ENCODE measurements at places on chromosomes 6 and 20. TPM values are rescaled to one million over a fixed set of nuclear protein-coding genes. Genes with fewer than 3 reads are reported as not detected.

Gene SSTR4
- not detected for total RNA-seq

Gene C20orf96
- total RNA-seq = 1.8 TPM

Gene ETV7
- not detected for total RNA-seq

- H3K4me1 ChIP-seq = no peaks in the 10 kb centered on the region
- H3K27me3 ChIP-seq = no peaks in the 10 kb centered on the region
- H3K4me3 ChIP-seq = no peak overlapping the region
Measured at GRCh38 chr6:77011929-77012545, 451.3 kb downstream of the HTR1B start.

GRCh38 chr6:168105813-168106632 lies 27.0 kb upstream of the FRMD1 start:
- no peak for DNase-seq
- no peak overlapping the region for H3K27ac ChIP-seq

DNA sequence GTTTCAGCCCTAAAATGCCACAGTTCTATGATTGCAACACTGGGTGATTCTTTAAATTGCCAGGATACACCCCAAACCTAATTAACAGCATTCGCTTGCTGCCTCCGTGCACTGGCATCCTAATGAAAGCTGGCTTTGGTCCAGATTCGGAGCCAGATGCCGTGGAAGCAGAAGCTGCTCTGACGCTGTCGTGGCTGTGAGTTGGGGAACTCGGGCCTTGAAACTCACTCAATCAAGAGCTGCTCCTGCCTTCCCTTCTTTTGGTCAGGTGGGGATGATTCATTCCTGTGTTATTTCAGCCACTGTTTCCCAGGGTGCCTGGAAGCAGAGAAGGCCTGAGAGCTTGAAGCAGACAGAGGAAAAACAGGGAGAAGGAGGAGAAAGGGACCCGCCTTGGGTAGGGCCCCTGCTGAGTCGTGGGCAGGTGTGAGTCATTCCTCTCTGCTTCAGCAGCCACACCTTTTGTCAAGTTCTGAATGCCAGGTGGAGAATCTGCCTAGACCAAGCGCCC lies 36.2 kb upstream of the DSP start:
- no peak overlapping the region for H3K27ac ChIP-seq
- H3K4me3 ChIP-seq = no peak overlapping the region
- DNase-seq = no peak
- H3K36me3 ChIP-seq = no peaks in the 10 kb centered on the region
- H3K4me1 ChIP-seq = no peaks in the 10 kb centered on the region

DNA sequence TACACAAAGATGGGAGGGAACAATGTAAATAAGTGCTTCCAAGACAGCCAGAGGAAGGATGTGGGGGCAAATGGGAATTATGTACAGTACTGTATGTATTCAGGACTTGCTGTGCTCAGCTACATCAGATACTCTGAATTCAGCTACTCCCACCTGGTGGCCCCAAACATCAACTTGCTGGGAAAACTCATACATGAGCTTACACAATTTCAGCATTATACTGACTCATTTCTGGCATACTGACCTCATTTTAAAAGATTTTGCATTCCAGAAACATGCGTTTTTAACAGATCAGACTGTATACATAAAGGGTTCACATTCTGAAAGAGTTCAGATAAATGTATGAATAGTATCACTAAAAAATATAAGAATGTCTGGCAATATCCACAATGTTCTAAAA lies 59.7 kb downstream of the GPX5 start:
- H3K36me3 ChIP-seq = no peaks in the 10 kb centered on the region
- no peaks in the 10 kb centered on the region for H3K27me3 ChIP-seq
- H3K27ac ChIP-seq = no peak overlapping the region

GRCh38 chr6:25652007-25652515 lies at the start of gene SCGN:
TSS of gene SCGN (plus strand) at chr6:25652215. CDS start at chr6:25652404, 189 bp downstream.
- H3K4me1 ChIP-seq = no peaks in the 10 kb centered on the region
- H3K36me3 ChIP-seq = no peaks in the 10 kb centered on the region
- no peak for DNase-seq
- no peak within 1 kb of the TSS for H3K4me3 ChIP-seq
- H3K27me3 ChIP-seq = no peaks in the 10 kb centered on the region

DNA sequence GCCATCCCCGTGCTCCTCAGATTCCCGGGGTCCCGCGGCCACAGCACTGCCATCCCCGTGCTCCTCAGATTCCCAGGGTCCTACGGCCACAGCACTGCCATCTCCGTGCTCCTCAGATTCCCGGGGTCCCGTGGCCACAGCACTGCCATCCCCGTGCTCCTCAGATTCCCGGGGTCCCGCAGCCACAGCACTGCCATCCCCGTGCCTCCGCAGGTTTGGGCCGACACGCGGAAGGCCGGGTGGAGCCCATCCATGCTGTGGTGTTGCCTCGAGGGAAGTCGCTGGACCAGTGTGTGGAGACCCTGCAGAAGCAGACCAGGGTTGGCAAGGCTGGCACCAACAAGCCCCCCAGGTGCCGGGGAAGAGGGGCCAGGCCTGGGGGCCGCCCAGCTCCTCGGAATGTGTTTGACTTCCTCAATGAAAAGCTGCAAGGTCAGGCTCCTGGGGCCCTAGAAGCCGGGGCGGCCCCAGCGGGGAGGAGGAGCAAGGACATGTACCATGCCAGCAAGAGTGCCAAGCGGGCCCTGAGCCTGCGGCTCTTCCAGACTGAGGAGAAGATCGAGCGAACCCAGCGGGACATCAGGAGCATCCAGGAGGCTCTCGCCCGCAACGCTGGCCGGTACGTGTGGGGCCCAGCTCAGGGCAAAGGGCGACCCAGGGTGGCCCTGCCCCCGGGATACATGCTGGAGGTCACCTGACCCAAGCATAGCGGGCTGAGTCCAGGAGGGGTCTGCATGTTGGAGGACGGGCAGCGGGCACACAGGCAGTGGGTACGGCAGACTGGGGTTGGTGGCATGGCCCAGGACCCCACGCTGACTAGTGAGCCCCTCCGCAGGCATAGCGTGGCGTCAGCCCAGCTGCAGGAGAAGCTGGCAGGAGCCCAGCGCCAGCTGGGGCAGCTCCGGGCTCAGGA lies 1.3 kb upstream of the LIME1 start:
- DNase-seq = no peak
- no peak overlapping the region for H3K4me3 ChIP-seq
- no peak overlapping the region for H3K27ac ChIP-seq
- no peaks in the 10 kb centered on the region for H3K27me3 ChIP-seq

GRCh38 chr6:135950669-135951068 lies 99.2 kb downstream of the PDE7B start:
- H3K27me3 ChIP-seq = no peaks in the 10 kb centered on the region
- no peak overlapping the region for H3K4me3 ChIP-seq
- no peaks in the 10 kb centered on the region for H3K36me3 ChIP-seq

DNA sequence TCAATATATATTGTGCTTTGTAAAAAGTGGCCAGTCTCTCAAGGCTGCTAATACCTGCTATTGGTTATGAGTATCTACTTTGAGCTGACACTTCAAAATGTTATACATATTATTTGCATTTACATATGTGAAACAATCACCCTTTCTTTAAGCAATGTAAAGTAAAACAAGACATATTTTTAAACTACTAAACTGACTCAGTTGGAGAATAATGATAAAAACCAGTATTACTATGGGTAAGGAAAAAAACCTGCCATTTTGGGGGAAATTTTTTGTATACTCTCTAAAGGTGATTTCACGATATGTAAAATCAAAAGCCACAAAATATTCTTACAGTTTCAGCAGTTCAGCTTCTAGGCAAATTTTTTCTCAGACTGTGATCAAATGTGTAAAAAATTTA lies 232.3 kb downstream of the PRL start:
- no peaks in the 10 kb centered on the region for H3K4me1 ChIP-seq
- DNase-seq = no peak
- no peaks in the 10 kb centered on the region for H3K27me3 ChIP-seq
- no peak overlapping the region for H3K4me3 ChIP-seq
- H3K27ac ChIP-seq = no peak overlapping the region

DNA sequence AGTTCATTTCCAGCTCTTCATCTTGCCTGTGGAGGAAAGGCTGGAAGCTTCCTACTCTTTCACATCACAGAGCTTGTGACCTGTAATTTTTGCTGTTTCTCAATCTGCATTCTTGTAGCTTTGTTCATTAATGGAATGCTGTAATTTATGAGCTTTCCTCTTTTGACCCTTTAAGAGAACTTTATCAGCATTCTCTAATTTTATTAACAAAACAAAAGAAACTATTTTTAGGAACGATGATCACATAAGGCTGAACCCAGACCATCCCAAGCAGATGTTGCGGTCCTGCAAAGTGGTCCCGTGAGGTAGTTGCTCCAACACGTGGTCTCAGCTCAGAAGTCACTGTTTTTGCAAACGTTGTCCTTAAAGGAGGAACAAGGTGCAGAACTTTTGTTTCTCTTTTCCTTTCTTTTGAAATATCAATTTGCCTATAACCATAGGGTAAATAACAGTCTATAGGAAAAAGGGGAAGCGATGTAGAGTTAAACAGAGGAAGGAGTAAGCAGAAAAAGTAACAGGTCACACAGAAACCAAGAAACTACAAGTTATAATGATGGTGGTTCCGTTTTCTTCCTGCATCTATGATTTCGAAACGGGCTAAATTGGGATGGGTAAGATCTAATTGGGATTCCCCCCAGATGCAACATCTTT lies 121.3 kb upstream of the PHACTR1 start:
- no peaks in the 10 kb centered on the region for H3K36me3 ChIP-seq
- no peak overlapping the region for H3K27ac ChIP-seq
- H3K27me3 ChIP-seq = no peaks in the 10 kb centered on the region
- H3K4me1 ChIP-seq = peaks cover 30% of the 10 kb centered on the region

Gene EDN3
- total RNA-seq = not detected

- no peak overlapping the region for H3K27ac ChIP-seq
- no peaks in the 10 kb centered on the region for H3K4me1 ChIP-seq
- H3K4me3 ChIP-seq = no peak overlapping the region
- no peaks in the 10 kb centered on the region for H3K36me3 ChIP-seq
- H3K27me3 ChIP-seq = no peaks in the 10 kb centered on the region
Measured at GRCh38 chr20:35181731-35182130, 9.9 kb downstream of the PROCR start.

- no peak for DNase-seq
- no peak overlapping the region for H3K27ac ChIP-seq
- no peak overlapping the region for H3K4me3 ChIP-seq
- H3K27me3 ChIP-seq = no peaks in the 10 kb centered on the region
Measured at GRCh38 chr6:36268478-36269275, 1.2 kb upstream of the PNPLA1 start.

All from Karpas-422 (cell line).